ENCODE measurements at places on chromosomes 1 and 21.

- no peak for DNase-seq
These were observed 28.9 kb downstream of the FOXO6 start for GRCh38 chr1:41390166-41390565.

- DNase-seq, result no peak
These were observed 167.7 kb downstream of the PLPP3 start for GRCh38 chr1:56411484-56412180.

DNA sequence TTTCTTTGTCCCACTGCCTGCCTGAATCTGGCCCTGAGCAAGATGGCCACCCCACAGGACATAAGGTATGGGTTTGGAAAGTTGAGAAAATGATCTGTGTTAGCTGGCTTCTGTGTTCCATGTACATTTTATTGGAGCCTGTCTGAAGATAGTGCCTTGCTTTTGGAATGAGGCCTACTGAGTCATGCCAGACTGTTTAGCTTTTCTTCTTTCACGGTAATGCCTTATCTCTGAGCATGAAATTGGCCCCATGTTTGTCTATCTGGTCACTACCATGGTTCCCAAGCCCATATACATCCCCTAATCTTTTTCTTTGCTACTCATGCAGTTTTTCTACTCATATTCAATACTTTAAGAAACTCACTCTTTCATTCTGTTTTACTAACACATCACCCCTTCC lies 85.1 kb upstream of the LMO4 start:
- no peak for DNase-seq

DNA sequence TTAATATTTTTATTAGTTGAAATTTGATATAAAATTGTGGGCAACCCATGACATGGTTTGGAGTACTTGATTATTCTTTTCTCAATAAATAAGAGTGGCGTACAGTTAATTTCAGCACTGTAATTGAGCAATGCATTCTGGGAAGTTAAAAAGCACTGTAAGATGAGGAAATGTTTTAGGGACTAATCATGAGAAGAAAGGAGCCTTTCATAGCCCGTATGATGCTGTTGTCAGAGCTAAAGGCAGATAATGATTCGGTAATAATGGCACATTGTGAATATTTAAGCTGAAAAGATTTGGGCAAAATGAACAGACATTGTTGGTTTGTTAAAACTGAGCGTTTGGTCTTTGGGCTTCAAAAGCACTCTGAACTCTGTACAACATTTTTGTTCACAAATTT lies 139.3 kb downstream of the NFIA start:
- DNase-seq, result no peak

GRCh38 chr1:228899421-228899956 lies 164.2 kb downstream of the RHOU start:
- DNase-seq, result no peak

DNA sequence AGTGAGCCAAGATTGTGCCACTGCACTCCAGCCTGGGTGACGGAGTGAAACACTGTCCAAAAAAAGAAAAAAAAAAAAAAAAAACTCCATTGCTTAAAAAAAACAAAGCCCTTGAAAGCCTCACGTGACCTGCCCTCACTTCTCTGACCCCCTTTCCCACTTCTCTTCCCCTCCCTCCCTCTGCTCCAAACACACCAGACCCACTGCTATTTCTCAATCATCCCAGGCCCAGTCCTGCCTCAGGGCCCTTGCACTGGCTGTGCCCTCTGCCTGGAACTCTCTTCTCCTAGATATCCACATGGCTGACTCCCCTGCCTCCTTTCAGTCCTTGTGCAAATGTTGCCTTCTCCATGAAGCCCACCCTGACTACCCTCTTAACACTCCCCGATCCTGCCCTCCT lies 45.4 kb upstream of the TARDBP start:
- DNase-seq, result no peak

DNA sequence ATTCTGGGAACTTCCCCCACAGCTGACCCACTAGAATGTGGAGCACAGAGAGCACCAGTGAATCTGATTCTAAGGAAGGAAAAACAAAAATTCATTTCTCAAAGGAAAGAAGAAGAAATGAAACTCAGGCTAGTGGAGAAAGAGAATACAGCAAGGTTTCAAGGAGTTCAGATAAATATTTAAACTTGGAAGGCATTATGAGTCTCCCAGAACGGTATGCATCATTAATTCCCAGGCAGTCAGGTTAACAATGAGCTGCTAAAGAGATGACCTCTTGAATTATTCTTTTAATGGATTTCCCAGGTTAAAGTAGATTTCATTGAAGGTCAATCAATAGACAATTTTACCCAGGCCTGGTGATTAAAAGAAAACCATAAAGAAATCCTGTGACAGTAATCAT lies 103.6 kb upstream of the KAZN start:
- DNase-seq, result no peak

- no peak for DNase-seq
These were observed 163.5 kb downstream of the NFIA start for GRCh38 chr1:61245696-61246400.

DNA sequence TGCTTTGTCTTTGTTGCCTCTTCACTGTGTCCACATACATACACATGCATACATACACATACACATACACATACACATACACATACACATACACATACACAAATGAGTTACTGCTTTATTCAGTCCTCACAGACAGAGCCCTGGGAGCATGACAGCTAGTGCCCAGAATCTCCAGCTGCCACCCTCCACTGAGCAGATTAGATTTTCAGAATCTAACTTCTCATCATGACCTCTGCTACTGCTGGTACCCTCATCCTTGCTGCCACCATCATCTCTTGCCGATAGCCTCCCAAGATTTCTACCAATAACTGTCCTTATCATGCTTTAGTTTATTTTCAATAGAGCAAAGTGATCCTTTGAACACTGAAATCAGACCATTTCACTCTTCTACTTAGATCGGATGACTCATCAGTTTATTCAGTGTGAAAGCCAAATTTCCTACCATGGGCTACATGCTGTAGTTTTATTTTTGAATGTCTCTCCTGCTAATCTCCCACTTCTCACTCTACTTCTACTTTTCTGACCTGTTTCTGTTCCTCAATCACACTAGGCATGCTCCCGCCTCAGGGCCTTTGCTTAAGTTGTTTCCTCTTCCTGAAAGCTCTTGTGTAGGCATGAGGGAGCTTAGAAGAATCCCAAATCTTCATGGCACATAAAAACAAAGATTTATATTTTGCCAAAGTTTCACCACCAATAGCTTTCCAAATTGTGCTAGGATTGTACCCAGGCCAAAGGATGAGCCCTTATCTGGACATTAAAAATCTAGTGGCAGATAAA lies 43.0 kb downstream of the ATP6V1G3 start:
- no peak for DNase-seq

Data from NCI-H526 (cell line).